ENCODE measurements at places on chromosomes 16 and 17. TPM values are rescaled to one million over a fixed set of nuclear protein-coding genes. Genes with fewer than 3 reads are reported as not detected.

- DNase-seq: no peak
Observed at GRCh38 chr16:54233615-54234014, 53.0 kb downstream of the IRX3 start.

GRCh38 chr17:51373489-51374152 lies 113.3 kb downstream of the UTP18 start:
- DNase-seq: no peak

DNA sequence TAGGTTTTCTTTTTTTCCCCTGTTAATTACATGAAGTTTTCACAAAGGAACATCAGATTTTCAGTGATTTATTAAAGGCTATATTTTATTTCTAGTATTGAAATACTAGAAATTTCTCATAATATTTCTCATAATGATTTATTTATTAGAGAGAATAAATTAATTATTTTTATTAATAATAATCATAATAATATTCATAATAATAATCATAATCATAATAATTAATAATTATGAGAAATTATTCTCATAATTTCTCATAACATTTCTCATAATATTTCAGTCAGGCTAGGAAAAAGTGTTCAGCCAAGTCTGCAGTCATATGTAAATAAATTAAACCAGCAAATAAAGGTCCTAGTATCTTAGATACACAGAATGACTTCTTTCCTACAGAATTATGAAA lies 41.4 kb downstream of the CNTNAP4 start:
- no peak for DNase-seq

DNA sequence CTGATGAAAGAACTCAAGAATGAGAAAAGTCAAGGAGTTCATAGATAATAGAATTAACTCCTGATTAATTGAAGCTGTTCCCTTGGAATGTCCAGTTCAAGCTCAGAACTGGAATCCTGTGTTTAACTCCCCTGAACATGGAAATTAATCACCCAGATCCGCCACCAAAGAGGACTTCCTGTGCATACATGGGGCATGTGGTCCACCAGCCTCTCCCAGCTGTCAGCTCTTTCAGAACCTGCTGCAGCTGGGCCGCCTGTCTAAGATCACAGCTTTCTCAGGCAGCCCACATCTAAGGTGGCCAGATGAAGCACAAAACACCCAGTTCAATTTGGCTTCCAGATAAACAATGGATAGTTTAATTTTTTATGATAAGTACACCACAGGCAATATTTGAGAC lies 203.7 kb upstream of the COX10 start:
- no peak for DNase-seq

GRCh38 chr17:56593086-56593645 lies 333 bp upstream of the NOG start:
- no peak for DNase-seq

GRCh38 chr16:24728891-24729242 lies 584 bp upstream of the TNRC6A start:
- no peak for DNase-seq

Gene FSCN2
- total RNA-seq: 1.4 TPM

Gene NEUROD2
- not detected for total RNA-seq

Gene MYH3
- 3.4 TPM for total RNA-seq

Gene SPATA22
- total RNA-seq: 0.32 TPM

Gene TPSB2
- 215 TPM for total RNA-seq

All from mucosa of gallbladder (tissue), 1 donor.